ENCODE measurements at places on chromosomes 5 and 9. TPM values are rescaled to one million over a fixed set of nuclear protein-coding genes. Genes with fewer than 3 reads are reported as not detected.

Gene TMEM232
- 8.9 TPM for polyA plus RNA-seq

Gene SLC36A2
- 4.9 TPM for polyA plus RNA-seq

Gene IL9
- polyA plus RNA-seq = not detected

DNA sequence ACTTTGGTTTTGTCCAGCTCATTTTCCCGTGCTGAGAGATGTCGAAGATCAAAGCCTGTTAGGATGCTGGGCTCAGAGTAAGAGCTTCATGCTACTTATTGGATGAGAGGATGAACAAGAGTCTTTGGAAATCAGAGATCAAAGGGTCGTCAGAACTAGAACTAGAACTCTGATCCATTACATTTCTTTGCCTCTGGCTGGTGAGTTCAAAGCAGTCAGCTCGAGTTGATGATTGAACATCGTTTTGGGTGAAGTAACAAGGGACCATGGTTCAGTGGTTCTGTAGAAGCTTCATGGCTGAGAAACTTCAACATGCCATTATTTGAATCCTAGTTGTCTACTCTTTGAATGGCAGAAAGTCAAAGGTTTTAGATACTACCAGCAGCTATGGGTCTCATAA is 320.3 kb downstream of the ARHGEF28 start:
- no peak for DNase-seq

GRCh38 chr9:37575511-37575914 is 667 bp downstream of the FBXO10 start:
- no peak for DNase-seq

DNA sequence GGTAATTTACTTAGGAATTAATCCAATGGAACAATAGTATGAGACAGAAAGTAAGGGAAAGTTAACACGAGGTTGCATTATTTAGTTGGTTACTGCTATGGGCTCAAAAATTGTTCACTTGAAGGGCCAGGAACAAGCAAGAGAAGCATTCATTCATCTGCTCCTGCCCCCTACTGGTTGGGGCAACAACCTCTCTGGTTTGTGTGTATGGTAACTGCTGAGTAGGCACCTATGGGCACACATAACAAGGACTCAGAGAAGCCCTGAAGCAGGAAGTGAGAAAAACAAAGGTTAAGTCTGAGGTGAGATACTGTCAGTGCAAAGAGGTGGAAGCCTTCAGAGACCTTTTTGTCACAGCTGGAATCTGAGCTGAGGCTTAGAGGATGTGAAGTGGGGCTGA is 34.4 kb upstream of the RANBP6 start:
- DNase-seq = no peak

- DNase-seq = no peak
Measured at GRCh38 chr5:145293716-145294115, 541.4 kb downstream of the PRELID2 start.

- no peak for DNase-seq
Measured at GRCh38 chr9:129332581-129332980, 154.5 kb upstream of the IER5L start.

DNA sequence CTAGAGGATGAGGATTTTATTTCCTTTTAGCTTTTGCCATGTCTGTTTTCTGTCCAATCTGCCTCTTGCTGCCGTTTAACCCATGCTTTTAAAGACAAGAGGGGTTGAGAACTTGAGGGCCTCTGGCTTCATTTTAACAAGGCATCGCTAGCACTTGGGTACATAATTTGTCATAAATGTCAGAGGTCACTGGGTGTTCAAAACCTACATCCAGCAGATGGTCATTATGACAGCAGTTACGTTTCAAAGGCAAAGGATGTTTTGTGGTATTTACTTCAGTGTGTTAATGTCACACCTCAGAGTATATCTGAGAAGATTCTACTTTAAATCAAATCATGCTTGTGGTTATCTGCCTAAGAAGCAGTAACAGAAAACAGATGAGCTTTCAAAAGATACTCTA is 918.3 kb downstream of the NR2F1-AS1 start:
- DNase-seq = no peak

GRCh38 chr5:124007675-124008398 is 495.9 kb downstream of the CSNK1G3 start:
- no peak for DNase-seq

- DNase-seq = no peak
Measured at GRCh38 chr5:53089481-53089991, 20.0 kb downstream of the MOCS2 start.

DNA sequence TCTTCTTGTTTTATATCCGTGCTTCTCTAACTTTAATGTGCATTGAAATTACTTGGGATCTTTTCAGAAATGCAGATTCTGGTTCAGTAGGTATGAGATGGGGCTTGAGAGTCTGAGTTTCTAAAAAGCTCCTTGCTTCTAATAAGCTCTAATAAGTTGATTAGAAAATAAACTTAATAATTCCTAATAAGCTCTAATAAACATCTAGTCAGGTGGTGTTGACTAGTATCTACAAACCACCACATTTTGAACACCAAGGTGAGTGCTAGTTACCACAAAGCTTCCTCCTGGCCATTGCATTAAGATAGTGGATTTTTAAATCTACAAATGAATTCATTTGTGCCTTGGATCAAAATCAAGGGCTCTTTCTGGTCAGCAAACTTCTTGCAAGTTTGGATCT is 5.3 kb downstream of the TMOD1 start:
- DNase-seq = no peak

DNA sequence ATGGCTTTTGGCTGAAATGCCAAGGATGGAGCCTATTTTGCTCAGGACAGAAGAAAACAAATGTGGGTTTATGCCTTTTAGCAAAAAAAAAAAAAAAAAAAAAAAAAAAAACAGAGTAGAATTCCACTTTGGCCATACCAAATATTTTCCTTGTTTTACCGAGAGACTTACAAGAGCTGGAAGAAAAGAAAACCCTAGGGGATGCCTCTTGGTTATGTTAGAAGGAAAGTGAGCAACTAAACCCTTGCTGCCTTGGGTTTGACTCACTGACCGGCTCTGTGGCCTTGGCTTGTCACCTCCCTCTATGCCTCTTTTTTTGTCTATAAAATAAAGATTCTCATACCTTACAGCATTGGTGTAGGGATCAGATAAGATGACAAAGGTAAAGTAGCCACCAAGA is 69.6 kb upstream of the ABCA1 start:
- DNase-seq = no peak

GRCh38 chr5:17482790-17483189 is 15.2 kb upstream of the TAF11L2 start:
- DNase-seq = no peak

DNA sequence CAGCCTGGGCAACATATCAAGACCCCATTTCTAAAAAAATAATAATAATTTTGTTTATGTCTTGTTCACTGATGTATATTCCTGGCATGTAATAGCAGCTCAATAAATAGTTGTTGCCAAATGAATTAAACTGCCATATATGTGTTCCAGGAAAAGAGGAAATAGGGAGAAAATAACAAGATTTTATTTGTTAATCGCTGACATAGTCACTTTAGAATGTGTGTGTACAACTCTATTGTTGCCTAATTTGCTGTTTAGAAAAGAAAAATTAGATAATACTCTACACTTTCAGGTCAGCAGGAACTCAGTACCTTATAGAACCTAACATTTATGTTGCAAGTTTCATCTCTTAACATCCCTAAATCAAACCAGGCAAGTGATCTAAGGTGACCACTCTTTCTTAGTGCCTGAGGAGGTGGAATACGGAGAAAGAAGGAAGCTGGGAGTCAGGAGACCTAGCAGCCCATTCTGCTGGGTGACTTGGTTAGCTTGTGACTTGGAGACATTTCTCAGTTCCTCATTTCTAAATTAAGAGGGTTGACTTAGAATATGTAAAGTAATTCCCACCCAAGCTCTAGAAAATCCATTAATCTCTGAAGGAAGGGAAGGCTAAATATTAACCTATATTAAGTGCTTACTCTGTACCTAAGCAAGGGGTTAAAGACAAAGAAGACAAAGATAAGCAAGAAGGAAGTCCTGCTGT is 110.3 kb upstream of the IQGAP2 start:
- no peak for DNase-seq

GRCh38 chr9:10272830-10273229 is 340.0 kb downstream of the PTPRD start:
- no peak for DNase-seq

- peak; percentile 18 for DNase-seq
Measured at GRCh38 chr5:35223787-35224395, 6.4 kb downstream of the PRLR start.

- no peak for DNase-seq
Measured at GRCh38 chr9:123387686-123388085, 31.7 kb downstream of the CRB2 start.

DNA sequence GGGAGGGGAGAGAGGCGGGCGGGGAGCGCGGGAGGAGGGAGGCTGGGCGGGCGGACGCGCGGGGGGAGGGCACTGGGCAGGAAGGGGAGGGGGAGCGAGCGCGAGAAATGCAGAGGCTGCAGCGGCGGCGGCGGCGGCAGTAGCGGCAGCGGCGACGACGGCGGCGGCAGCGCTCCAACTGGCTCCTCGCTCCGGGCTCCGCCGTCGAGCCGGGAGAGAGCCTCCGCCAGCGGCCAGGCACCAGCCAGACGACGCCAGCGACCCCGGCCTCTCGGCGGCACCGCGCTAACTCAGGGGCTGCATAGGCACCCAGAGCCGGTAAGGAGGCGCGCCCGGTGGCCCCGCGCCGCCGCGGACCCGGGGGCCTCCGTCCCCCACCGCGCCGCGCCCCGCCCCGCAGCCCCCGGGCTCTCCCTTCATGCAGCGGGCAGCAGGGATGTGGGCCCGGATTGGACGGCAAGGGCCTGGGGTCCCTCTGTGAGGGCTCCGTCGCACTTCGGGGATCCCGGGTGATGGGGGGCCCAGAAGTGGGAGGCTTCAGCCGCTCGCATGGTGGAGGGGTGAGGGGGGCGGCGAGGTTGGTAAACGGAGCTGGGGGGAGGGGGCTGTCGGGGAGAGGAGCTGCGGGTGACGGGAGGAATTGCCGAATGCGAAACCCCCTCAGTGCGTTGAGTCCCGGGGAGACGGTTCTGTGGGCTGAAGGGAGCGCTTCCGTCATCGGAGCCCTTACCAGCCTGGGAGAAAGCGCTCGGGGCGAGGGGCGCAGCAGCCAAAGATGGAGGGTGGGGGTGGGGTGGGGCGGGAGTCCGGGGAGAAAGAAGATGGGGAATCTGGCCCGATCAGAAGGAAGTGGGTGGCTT is at the start of gene BASP1:
TSS of gene BASP1 (plus strand) at position 139 of the 860 bp plus-strand sequence. CDS start 57,586 bp downstream, outside the sequence.
- DNase-seq = peak; percentile 64

GRCh38 chr9:14221558-14221957 is 92.4 kb downstream of the NFIB start:
- DNase-seq = no peak

Measured in right renal pelvis (tissue), 4 donors.